BJ (cell line): ENCODE measurements at places on chromosomes 11 and 22. TPM values are rescaled to one million over a fixed set of nuclear protein-coding genes. Genes with fewer than 3 reads are reported as not detected.

The PGA5 gene
- polyA plus RNA-seq: not detected in 2 replicates

DNA sequence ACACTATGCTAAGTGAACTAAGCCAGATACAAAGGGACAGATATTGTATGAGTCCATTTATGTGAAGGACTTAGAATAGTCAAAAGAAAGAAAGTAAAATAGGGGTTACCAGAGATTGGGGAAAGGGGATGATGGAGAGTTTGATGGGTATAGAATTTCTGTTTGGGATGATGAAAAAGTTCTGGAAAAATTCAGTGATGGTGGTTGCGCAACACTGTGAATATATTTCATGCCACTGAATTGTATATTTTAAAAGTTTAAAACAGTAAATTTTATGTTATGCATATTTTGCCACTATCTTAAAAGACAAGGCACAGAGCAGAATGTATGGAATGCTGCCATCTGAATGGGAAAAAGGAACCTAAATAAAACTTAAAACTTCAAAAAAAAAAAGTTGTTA, 29.2 kb downstream of the TESMIN start:
- no peak for DNase-seq

DNA sequence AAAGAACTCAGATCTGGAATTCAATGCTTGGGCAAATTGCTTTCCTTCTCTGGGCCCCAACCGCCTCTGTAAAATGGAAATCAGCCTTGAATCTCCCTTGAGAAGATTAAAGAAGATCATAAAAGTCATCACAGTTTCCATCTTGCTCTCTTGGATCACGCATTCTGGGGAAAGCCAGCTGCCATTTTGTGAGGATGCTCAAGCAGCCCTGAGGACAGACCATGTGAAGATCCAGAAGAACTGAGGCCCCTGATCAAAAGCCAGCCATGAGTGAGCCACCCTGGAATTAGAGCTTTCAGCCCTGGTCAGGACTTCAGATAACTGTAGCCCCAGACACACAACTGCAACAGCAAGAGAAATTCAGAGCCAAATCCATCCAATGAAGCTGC, 229.3 kb downstream of the MN1 start:
- DNase-seq: no peak

GRCh38 chr22:43734370-43735150, 77.5 kb downstream of the EFCAB6 start:
- DNase-seq: peak; percentile 20

GRCh38 chr11:2975594-2975993, 16.5 kb downstream of the NAP1L4 start:
- DNase-seq: no peak
